ENCODE measurements at places on chromosomes 1 and 21.

DNA sequence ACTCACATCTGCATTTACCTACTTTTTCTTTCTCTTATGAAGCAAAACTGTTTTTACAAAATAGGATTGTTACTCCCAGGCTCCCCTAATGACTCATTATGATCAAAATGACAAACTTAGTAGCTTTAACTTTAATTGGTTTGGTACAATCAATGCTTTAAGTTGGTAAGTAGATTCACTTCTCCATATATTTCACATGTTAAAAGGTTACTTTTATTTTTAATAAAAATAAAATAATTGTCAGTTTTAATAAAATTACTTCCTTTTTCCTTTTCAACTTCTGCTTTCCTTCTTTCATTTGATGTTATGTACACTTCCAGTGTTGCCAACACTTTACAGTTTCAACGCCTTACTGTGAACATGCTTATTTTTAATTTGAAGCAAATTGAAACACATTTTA lies 477.6 kb downstream of the SETD4 start:
- DNase-seq: no peak

DNA sequence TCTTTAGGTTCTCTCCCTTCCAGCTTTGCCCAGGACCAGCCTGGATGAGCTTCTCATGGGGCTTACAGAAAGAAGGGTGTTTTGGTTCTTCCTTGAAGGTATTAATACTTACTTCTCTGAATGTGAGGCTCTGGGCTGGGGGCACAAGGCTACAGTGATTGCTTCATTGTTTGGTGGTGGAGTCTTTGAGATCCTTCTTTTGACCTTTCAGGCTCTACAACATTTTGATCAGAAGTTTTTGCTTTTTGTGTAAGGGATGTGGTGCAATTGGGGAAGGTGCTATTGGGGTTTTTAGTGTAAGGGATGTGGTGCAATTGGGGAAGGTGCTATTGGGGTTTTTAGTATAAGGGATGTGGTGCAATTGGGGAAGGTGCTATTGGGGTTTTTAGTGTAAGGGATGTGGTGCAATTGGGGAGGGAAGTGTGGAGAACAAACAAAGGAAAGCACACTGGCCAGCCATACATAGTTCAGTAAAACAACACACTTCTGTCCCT lies 103.6 kb upstream of the IVNS1ABP start:
- no peak for DNase-seq

DNA sequence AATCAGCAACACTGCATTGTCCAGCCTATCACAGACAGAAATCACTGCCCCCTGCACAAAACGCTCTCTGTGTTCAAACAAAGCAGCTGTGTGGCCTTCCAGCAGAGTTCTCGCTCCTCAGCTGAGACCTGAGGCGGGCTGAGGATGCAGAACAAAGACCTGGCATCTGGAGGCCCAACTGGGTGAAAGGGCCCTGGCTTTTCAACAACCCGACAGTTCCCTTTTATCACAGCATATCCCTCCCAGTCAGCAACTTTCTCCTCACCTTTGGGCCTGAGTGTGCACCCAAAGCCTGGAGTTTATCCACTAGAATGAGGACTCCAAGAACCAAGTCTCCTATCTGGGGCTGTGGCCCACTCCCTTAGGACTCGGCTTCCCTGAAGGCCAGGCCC lies 42.6 kb upstream of the A3GALT2 start:
- no peak for DNase-seq

DNA sequence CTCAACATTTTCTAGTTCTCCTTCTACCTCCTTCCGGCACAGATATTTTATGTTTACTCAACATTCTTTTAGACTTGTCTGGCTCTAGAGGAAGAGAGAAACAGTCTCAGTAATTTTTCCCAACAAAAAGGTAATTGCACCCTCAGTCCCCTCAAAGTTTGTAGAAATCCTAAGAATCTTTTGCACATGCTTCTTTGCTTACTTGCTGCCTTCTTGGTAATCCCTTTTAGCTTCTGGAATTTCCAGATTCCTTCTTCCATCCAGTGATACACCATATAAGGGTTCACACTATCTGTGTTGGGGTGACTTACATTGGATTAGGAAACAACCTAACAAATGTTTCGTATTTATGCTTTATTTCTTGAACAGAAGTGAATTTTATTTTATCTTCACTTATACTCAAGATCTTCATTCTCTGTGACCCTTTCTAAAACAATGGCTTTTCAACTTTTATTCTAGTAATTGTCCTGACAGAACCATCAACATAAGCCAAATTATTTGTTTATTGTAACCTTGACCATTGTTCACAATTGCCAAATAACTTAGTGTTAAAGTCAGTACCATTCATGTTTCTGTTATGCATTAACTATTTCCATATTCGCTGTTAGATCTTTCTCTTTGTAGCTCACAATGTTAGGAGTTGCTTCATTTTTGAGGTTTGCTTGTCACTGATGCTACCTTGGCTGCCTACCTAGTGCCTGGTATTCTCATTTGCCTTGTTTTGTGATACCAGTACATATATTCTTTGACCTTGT lies 238.1 kb downstream of the HMCN1 start:
- DNase-seq: no peak

DNA sequence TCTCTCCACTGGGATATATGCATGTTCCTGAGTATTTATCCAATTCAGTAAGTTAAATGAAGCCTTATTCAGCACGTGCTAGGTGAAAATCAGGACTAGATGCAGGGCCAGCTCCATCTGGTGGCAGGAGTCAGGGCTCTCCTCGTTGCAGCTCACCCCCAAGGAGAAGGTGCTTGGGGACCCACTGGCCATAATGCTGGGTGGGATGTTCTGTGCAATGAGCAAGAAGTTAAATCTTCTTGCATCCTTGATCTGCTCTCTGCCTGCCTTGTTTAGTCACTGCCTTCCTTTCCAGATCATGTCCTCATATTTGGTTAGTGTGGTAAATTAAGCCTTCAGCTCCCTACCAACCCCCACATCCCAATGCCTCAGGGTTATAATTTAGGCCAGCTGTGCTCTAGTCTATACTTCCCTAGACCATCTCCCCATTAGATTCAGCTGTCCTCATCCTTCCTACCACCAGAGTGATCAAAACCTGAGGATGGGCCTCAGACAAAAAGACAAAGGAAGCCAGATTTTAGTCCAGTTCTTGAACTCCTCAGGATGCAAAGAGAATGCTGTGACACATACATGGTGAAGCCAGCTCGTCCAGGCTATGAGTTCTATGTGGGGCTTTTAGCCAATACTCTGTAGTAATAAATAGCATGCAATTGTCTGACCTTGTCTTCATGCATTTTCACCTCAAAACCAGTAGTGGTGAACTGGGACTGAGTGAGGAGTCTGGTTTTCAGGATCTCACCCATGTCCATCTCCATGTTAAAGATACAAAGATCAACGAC lies 55.9 kb downstream of the SEC16B start:
- DNase-seq: no peak

- DNase-seq: no peak
Measured at GRCh38 chr1:150056407-150056806, 11.2 kb upstream of the VPS45 start.

- no peak for DNase-seq
Measured at GRCh38 chr1:244710474-244711062, 57.6 kb downstream of the DESI2 start.

DNA sequence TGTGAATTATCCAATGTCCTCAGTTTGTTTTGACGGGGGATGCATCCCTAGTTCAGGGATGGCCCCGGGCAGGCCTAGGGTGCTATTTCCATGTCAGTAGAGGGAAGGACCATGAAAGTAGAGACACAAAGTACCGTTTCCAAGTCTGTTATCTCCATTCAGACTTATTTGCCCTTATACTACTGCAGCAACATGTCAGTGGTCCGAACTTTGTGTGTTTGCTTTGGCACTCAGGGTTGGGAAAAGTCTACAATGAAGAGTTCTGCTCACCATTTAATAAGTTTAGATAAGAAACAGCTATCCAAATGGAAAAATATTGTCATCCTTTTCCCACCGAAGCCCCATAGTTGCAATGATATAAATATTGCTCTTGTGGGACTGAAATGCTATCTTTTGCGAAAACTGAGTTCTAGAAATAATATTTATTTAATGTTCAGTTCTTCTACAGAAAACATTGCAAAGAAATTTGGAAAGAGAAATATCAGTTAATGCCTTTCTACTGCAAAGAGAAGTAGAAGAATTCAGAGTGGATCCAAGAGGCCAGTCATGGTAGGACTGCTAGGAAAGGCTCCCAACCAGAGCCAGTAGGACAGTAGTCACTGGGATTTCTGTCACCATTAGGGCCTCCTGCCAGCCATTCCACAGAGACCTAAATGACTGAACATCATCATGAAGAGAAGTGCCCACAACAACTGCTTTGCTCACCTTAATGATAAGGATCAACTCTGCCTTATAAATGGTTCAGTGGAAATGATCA lies 11.5 kb upstream of the AGT start:
- no peak for DNase-seq
